Activated CD8-positive, alpha-beta memory T cell treated with anti-CD3 and anti-CD28 coated beads for 1 hour (primary cell): ENCODE measurements at places on chromosomes 11 and 22.

DNA sequence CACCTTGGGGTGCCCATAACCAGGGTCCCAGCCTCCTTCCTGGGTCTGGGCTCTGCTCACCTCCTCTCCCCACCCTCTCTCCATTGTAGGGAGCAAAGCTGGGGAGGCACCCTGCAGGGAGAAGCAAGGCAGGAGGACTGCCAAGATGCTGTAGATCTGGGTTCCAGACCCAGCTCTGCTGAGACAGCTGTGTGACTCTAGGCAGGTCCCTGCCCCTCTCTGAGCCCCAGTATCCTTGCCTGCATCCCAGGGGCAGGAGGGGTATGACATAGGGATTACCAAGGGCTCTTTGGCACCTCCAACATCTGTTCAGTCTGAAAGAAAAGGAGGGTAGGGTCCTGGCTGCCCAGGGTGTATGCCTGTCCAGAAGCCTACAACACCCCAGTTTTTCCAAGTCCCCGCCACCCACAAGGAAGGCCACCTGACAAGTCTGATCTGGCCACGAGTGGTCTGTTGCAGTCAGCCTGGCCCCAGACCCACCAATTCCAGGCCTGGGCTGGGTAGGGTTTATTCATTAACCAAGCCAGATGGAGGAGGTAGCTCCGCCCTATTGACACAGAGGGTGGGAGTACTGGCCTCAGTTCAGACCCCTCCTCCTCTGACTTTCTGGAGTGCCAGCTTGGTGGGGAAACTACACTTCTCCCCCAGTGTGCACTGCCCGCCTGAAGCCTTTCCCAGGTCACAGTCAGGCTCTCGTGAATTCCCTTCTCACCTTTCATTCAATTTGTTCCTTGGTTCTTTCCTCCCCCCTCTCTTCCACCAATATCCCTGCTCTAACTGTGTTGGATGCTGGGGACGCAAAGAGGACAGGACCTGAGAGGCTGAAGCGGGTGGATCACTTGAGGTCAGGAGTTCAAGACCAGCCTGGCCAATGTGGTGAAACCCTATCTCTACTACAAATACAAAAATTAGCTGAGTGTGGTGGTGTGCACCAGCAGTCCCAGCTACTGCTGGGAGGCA lies 15.0 kb downstream of the STARD10 start:
- no peak for DNase-seq

GRCh38 chr11:64250415-64251015 lies 815 bp upstream of the PLCB3 start:
- DNase-seq, result no peak

DNA sequence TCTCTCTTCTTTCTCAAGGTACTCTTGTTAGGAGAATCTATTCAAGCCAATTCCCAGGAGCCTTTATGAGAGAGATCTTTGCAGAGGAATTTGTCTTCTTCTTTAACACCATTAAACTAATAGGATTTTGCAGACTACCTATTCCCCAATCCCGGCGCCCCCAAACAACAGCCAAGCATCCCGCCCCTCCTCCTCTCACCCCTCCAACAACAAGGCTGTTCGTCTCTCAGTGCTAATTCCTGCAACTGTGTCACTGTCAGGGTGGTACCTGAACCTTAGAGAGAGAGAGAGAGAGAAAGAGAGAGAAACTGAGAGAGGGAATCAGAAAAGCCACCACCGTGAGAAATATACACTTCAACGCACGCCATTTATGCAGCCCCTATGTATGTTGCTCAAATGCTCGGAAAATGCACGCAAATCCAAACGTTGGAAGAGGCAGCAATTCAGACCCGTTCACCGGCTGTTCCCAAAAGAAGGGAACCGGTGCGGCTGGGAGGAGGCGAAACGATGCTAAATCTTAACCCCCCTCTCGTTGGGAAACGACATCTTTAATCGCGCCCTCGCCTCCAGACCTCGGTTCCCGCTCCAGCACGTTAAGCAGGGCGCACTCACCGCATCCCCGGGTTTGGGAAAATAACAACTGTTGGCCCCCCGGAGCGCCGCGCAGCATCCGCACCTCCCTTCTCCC lies 961 bp downstream of the KCNA4 start:
- no peak for DNase-seq

GRCh38 chr22:28911304-28911690 lies 27.9 kb downstream of the ZNRF3 start:
- DNase-seq, result no peak
